ENCODE measurements at places on chromosomes 12 and 14.

GRCh38 chr12:45575823-45576475 lies 153.6 kb upstream of the ARID2 start:
- no peak for DNase-seq

DNA sequence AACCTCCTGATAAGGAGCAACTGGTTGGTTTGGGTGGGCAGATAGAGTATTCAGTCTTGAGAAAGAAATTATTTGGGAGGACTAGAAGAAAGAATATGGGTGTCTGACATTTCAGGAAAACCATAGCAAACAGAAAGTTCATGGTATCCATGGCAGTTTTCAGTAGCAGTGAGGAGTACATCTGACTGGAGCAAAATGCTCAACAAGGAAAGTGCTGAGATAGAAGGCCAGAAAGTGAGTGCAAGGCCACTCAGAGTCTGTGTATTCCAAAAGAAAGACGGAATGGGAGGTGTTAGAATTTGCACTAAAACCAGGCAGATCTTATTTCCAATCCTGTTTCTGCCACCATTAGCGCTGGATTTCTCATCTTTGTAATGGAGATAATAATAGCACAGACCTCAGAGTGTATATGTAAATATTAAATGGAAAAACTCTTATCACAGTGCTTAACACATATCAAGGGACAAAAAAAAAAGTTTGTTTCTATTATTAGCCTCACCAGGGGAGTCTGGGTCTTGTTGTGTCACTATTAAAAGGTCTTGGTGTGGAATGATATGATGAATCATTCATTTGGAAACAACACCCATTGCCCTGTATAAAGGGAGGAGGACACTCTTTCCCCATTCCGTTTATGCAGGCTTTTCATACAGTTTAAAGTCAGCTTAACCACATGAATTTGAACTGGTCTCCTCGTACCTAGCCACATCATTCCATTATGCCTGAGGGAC lies 349.8 kb downstream of the IPO8 start:
- no peak for DNase-seq

GRCh38 chr12:111322336-111323250 lies 46.3 kb downstream of the PHETA1 start:
- DNase-seq = no peak

DNA sequence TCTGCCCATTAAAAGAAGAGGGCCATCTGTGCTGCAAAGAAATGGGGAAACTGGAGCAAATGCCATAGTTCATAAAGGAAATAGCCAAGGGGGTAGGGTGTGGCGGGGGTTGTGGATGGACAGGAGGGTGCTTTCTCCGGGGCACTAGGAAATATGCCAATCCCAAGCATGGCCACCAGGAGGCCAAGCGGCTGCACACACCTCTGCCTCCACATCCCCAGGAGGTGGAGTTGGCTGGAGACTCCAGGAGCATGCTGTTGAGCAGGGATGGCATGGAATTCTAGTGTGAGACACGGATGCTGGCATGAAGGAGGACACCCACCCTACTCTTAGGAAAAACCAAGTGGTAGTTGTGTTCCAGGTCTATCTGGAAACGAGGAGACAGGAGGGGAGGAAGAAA lies 25.2 kb downstream of the NID2 start:
- DNase-seq = peak; percentile 37

DNA sequence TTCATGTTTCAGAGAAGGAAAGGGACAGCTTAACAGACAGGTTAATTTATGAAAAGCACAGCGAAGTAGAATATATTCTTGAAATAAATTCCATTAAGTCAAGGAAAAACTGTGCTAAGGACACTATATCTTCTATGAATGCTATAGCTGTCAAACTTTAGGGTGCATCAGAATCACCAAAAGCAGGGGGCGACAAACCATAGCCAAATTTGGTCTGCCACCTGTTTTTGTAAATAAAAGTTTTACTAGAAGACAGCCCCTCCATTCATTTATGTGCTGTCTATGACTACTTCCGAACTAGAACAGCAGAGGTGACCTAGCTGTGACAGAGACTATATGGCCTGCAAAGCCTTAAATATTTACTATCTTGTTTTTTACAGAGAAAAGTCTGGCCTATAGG lies 25.9 kb downstream of the PPP4R3A start:
- no peak for DNase-seq

DNA sequence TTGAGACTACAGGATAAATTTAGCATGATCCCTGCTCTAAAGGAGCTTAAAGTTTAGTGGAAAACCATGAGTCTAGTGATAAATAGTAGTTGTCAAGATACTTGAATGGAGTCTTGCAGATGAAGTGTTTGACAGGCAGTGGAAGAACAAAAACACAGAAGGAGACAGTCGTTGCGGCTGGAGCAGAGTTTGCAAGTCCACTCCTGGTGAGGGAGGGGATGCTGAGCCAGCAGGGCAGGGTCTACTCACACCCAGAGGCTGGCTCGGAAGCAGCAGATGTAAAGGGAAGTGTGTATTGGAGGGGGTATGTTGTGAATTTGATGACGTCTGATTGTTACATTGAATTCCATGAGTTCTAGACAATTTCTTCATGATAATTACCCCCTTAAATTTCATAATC lies 61.3 kb downstream of the TRAF3 start:
- DNase-seq = no peak

DNA sequence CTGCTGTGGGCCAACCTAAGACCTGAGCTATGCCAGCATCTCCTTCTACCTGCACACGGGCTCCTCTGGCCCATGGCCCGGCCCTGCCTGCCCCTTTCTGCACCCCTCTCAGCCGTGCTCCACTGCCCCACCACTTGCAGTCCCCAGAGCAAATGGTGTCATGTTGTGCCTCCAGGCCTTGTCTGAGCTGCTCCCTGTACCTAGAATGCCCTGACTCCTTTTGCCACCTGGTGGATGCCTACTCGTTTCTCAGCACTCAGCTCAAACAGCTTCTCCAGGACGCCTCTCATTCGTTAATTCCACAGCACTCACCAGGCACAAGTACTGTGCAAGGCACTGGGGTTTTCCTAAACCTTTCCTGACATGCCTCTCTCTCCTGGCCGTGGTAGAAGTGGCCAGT lies 63.2 kb upstream of the PNMA1 start:
- DNase-seq = no peak

DNA sequence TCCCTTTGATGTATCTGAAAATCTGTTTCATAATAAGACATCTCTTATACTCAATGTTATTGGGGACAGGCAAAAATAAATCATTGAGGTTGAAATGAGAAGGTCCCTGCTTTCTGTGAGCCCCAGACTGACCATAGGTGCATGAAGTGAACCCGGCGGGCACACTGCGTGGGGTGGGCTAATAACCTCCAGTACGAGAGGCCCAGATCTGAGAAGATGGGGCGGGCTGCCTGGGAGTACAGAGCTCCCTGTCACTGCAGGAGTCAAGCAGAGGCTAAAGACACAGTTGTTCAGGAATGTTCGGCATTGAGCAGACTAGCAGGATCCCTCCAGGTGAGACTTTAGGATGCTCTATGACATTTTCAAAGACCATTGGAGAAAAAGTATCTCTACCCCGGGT lies 244.6 kb downstream of the CHST11 start:
- no peak for DNase-seq

- no peak for DNase-seq
Observed at GRCh38 chr12:3061059-3061458, 16.1 kb upstream of the TSPAN9 start.

DNA sequence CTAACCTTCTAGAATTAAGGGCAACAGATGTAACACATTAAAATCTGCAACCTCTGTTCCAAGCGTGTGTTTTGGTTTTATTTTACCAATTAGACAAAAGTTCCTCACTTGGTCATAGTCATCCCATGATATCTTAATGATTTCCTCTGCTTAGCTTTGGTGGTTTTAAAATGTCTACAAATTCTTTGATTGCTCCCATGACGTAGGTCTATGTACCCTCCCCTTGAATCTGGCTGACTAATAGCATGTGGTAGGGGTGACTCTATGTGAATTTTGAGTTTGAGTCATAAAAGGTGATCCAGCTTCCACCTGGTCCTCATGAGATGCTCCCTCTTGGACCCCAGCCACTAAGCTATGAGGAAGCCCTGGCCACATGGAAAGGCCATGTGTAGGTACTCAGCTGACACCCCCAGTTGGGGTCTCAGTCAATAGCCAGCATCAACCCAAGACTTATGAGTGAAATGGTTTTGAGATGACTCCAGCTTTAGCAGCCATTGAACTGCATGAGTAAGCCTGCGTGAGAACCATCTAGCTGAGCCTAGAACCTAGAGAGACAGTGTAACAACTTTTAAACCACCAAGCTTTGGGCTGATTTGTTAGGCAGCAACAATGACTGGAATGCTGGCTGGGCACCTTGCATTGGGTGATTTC lies 247.1 kb downstream of the MSRB3 start:
- no peak for DNase-seq

- DNase-seq = peak; percentile 47
Observed at GRCh38 chr12:89707703-89708564, 704 bp downstream of the ATP2B1 start.

DNA sequence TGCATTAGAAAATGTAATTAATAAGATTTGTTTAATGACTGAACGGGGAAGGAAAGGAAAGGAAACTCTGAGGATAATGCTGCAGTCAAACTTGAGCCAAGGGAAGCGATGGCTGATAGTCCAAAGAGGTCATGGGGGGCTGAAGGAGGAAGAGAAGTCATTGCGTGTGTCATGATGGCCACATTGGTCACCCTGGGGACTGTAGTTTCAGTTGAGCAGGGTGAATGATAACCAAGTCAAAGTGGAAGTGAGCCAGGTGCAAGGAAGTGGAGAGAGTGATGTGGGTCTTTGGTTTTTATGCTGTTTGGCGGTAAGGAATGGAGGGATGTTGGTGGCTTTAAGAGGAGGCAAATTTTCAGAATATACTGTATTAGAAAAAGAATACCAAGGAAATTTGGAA lies 21.6 kb downstream of the C12orf75 start:
- peak; percentile 83 for DNase-seq

DNA sequence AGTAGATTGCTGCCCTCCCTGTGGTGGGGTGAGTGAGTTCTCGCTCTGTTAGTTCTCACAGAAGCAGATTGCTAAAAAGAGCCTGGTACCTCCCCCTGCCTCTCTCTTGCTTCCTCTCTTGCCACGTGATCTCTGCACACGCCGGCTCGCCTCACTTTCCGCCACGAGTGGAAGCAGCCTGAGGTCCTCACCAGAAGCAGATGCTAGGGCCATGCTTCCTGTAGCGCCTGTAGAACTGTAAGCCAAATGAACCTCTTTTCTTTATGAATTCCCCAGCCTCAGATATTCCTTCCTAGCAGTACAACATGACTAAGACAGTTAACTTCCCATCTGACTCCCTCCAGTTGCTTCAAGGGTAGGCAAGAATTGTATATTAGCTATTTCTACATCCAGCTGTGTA lies 76.2 kb downstream of the ETV6 start:
- DNase-seq = no peak

DNA sequence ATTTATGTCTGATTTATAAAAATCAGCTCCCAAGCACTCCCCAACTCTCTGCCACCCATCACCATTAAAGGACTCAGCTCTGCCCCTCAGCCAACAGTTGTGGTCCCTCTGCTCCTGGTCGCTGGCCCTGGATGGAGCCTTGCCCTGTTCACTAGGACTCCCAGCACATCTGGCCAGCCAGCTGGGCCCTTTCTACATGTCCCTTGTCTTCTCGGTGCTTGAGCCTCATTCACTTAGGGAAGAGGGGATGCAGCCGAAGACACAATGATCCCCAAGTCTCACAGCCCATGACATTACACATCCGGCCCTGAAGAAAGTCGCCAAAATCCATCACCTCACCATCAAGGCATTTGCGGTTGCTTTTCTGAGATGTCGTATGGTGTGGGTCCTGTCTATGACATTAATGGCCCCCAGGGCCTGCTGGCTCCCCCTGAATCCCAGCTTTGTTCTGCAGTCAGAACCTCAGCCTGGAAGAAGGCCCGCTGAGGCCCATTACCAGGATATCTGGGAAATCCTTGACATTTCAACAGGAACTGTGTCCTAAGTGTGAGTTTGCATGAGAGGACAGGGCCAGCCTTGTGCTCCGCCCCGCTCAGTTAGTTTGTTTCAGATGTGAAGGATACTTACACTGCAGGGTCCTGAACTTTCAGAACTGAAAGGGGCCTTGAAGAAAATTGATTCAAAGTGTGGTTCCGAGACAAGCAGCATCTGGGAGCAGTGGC lies 19.1 kb downstream of the TSPAN11 start:
- no peak for DNase-seq

GRCh38 chr14:92595267-92595666 lies 81.7 kb downstream of the RIN3 start:
- no peak for DNase-seq

GRCh38 chr14:65872536-65872935 lies 460.0 kb downstream of the FUT8 start:
- DNase-seq = no peak

GRCh38 chr14:55249423-55249822 lies 21.8 kb upstream of the FBXO34 start:
- no peak for DNase-seq

- no peak for DNase-seq
Observed at GRCh38 chr12:112005419-112006395, 7.3 kb downstream of the TMEM116 start.

DNA sequence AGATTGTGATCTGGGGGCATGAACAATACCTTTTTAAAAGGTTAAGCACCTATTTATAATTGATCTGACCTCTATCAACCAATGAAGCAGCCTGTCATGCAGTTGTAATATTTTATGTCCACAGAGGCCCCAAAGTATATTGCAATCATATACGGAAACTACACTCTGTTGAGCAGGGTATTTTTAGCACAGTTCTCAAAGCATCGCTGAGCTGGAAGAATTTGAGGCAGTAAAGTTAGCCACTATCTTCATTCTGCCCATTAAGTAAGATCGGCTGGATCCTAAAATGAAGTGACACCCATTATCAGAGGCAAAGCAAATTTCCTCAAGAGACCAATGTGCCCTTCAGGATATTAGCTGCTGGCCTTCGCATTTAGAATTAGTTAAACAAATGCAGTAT lies 47.7 kb upstream of the GRIP1 start:
- DNase-seq = no peak

DNA sequence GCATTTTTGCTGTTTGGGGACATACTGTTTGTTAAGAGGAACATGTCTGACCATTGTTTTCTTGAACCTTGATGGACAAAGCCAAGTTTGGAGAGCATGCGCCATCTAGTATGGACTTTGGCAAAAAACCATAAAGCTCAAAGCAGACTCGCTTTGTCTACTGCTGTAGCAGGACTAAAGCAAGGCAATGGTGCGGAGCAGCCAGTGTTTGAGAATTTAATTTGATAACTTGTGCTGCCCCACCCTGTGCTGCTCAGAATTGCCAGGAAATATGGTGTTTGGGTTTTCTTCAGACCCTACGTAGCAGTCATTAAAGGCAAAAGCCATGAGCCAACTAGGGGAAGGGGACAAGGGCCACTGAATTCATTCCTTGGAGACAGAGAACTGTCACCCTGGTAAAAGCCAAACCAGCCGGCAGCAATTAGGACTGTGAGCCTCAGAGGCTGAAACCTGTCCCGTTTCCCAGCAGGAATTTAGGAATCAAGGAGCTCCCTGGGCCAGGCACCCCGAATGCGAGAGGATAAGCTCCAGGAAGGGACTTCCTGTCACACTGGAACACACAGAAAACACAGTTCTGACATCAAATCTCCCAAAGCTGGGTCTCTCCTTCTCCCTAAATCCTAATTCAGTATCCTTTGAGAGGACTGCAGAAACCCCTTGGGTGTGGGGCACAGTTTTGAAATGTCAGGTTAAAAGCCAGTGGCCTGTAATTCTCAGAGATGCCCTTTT lies 1.1 kb downstream of the AVIL start:
- DNase-seq = no peak

All from DND-41 (cell line).